Frontal cortex (tissue), 4 donors: ENCODE measurements at places on chromosomes 3 and 15. TPM values are rescaled to one million over a fixed set of nuclear protein-coding genes. Genes with fewer than 3 reads are reported as not detected.

RTP1 gene
- 0.41 TPM for total RNA-seq

NMD3 gene
- 72.6 TPM for total RNA-seq

DNA sequence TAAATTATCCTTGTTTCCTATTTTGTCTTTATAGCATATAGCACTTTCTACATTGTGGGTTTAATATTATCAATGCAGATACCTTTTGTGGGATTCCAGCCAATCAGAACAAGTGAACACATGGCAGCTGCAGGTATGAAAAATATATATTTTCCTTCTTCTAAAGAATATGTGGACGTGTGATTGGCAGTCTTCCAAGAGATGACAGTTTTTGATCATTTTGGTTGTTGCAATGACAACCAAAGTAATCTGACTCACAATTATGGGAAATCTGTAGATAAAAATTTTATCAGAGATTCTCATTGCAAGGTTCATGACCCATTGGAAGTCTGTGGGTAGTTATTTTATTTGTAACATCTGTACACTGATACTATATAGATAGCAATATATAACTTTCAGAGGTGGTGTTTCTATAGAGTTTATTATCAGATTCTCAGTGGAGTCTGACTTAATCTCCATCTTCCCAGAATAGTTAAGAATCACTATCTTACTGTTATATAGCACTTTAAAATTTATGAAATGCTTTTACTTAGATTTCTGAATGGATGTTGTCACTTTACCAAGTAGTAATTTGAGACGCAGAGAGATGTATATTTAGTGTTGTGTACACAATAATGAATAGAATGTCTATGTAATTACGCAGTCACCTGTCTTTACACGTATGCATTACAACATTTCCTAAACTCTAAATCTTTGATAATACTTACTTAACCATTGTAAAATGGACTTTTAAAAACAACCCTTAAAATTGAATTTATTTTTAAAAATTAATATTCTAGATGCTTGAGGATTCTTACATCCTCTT, 82.5 kb downstream of the STT3B start:
- no peak for DNase-seq

GRCh38 chr3:137869022-137869421, 104.9 kb downstream of the SOX14 start:
- no peak for DNase-seq

CLDN1 gene
- total RNA-seq, result 4.1 TPM

DNA sequence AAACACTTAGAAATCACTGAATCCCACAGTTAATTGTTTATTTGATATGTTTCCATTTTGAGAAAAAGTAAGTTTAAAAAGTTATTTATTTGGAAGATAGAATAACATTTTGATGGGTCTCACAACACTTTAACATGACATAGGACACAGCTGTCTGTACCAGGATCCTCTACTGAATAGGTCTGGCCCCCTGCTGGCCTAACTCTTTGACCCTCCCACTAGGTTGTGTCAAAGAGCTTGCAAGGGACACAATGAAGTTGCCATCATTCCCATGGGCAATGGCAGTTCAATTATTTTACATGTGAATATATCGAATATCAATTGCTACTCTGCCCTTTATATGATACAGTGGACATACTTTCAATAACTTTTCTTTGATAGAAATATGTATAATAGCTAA, 138.9 kb downstream of the EPHA3 start:
- DNase-seq, result no peak
